ENCODE measurements at places on chromosomes 2 and 18.

DNA sequence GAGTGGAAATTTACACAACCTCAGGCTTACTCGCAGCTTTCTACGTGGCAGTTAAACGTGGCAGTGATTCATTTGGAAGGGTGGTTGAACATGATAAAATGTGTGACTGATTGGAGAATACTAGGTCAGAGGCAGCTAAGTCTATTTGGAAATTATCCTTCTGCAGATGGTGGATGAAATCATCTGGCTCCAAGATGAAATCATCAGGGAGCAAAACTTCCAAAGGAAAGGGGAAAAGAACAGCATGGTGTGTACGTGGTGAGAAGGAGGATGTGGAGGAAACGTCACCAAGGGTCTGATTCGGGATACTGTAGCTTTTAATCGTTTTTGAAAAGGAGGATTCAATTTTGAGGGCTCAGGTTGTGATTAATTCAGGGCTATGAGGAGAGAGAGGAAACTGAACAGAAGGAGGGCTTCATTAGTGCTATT is 47.9 kb downstream of the COL3A1 start:
- DNase-seq, result no peak

DNA sequence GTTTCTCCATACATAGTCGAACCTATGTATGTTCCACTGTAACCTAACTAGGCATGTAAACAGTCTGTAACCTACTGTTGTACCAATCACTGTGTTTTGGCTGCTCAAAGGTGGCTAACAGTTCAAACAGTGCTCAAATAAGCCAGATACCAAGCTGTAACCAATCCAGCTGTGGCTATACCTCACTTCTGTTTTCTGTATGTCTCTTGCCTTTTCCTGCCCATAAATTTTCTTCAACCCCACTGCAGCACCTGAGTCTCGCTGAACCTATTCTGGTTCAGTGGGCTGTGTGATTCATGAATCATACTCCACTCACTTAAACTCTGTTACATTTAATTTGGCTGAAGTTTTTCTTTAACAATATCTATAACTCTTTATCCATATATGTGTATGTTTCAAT is 340.7 kb downstream of the LPIN1 start:
- DNase-seq, result no peak

DNA sequence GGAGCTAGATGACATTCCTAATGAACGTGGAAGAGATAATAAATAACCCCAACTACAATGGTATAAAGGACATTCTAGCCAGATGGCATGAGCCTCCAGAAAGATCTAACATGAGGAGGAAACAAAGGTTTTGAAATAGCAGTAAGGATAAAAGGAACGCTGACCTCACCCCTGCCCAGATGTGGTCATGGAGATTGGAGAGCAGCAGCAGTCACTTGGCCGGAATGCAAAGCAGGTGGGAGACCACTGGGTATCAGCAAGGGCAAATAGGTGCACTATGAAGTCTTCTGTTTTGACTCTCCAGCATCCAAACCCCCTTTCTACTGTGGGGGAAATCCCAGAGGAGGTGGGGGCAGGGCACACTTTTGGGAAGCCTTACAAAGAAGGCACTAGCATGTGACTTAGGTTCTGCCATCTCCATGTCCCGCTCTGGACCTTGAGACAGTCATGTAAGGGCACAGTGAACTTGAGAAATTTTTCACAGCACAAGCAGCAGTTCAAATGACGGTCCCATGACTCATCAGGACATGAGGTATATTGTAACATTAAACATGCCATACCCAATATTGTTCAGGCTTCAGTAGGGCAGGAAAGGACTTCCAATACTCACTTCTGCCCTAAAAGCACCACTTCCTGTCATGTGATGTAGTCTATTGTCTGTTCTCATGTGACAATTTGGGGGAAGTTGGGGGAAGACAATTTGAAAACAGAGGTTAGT is 55.2 kb downstream of the METTL4 start:
- DNase-seq, result no peak

DNA sequence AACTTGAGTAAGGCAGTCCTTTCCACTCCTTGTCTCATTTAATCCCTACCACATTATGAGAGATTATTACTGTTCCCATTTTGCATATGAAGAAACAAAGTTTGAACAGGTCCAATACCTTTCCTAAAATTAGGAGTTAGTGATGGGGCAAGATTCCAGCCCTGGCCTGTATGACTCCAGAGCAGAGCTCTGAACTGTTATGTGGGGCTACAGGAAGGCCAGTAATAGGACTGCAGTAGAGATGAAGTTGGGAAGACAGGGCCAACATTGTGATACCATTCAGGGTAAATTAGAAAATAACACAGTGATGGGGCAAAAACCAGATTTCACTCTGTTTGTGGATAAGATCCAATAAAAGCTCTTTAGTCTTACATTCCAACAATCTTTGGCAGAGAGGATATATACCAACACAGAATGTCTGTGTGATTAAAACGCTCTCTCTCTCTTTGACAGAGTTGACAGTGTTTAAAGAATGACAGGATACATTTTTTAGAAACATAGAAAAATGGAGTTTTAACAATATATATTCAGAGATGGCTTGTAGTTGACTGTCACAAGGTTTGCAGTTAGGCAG is 22.7 kb downstream of the KATNAL2 start:
- no peak for DNase-seq

- no peak for DNase-seq
Observed at GRCh38 chr2:235199128-235199527, 247.3 kb downstream of the SH3BP4 start.

DNA sequence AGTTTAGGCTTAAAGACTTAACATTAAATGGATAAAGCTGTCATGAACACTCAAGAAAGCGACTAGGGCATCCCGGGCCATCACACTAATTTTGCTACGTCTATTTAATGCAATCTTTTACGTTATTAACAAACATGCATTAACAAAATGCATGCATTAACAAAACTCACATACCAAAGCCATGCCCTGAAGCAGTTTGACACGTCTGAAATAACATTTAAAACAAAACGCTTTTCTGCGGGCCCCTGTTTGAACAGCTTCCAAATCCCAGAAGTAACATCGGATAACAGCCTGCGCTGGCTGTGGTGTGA is 458 bp downstream of the B4GALT6 start:
- DNase-seq, result no peak

DNA sequence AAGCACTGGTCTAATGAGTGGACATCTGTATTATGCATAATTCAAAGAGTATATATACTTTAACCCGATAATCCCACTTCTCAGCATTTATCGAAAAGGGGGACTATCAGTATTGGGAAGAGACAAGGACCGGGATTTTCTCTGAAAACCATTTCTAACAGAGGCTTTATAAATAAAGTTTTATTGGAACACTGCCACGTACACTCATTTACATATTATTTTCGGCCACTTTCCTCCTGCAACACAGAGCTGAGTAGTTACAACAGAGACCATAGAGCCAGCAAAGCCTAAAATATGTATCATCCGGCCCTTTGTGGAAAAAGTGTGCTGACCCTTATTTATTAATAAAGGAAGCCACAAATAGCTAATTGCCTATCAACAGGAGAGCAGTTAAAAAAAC is 3.2 kb downstream of the HJURP start:
- DNase-seq, result no peak

DNA sequence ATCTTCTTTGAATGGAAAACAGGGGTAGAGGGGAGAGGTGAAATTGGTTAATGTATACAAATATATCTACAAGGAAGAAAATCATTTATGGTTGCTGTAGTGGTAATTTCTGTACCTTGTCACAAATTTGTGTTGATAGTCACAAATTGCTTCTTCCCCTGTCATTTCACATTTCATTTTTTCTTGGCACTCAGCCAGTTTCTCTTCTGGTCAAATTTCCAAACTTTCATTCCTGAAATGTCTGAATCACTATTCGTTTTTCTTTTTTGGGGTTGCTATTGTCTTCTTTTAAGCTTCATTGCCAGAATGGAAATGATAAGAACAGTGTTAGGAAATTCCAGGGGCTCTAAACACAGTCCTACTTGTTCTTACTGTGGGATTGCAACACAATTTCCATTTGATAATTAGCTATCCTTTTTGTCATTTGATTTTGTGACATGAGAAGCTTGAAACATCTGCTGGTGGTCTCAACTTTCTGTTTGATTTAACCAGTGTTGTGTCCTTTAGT is 136.0 kb upstream of the GCFC2 start:
- no peak for DNase-seq

DNA sequence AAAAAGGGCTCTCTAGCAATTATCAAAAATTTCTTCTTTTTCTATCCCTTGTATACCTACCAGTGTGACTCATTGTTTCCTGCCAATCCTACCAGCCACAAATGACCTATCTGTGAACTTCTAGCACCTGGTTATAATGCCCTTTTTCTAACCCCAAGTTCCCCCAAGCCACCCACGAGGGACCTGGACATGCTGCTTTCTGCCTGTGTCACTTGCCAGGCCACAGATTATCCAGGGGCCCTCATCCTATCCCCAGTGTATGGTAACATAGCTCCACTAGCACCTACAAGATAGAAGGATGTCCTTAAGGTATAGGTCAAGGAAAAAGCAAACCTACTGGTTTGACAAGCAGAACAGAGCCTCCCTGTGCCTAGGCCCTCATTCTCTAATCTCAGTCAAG is 26.8 kb downstream of the AAK1 start:
- no peak for DNase-seq

GRCh38 chr2:53312721-53313120 is 454.9 kb upstream of the CHAC2 start:
- DNase-seq, result no peak

- DNase-seq, result no peak
Observed at GRCh38 chr2:127664065-127664894, 11.1 kb downstream of the LIMS2 start.

- no peak for DNase-seq
Observed at GRCh38 chr2:187614756-187615155, 60.5 kb upstream of the TFPI start.

GRCh38 chr18:68797871-68798270 is at the start of gene CCDC102B:
TSS of gene CCDC102B (plus strand) at chr18:68798080. CDS start at chr18:68836764, 38,684 bp downstream.
- no peak for DNase-seq

GRCh38 chr2:25566694-25567093 is 106.7 kb downstream of the DTNB start:
- DNase-seq, result no peak

DNA sequence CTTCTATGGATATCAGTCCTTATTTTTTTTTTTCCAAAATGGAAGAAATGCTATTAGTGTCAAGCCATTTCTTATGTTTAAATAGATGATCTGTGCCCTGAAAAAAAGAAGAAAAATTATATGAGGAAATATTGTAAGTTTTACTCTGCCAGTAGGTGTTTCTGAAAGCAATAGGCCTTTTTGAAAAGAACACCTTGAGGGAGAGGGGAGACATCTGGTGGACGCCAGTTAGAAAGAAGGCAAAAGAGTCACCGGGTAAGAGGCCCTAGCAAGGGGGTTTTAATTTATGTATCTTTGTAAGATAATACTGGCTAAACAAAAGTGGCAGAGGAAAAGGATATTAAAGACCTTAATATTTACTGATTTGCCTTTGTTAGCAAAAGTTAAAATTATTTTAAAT is 56.1 kb downstream of the DYNAP start:
- DNase-seq, result no peak

GRCh38 chr18:74050807-74051206 is 96.8 kb downstream of the FBXO15 start:
- DNase-seq, result no peak

- no peak for DNase-seq
Observed at GRCh38 chr2:6518361-6518760, 347.3 kb downstream of the CMPK2 start.

DNA sequence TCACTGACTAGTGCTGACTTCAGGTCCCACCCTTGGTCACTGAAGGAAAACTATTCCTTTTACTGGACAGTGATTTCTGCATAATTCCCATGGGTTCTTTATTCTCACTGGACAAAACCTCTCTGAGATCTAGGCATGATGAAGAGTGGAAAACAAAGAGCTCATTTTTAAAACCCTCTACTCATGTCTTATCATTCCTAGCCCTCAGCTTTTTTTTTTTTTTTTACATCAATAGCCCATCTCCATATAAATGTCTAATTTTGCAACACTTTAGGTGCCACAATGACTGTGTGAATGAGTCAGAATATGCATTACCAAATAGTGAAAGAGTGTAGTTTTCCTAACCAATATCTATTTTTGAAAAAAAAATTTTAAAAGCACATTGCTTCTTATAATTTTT is 74.8 kb downstream of the TCF4 start:
- no peak for DNase-seq

GRCh38 chr2:9813312-9814128 is 29.8 kb upstream of the TAF1B start:
- no peak for DNase-seq

DNA sequence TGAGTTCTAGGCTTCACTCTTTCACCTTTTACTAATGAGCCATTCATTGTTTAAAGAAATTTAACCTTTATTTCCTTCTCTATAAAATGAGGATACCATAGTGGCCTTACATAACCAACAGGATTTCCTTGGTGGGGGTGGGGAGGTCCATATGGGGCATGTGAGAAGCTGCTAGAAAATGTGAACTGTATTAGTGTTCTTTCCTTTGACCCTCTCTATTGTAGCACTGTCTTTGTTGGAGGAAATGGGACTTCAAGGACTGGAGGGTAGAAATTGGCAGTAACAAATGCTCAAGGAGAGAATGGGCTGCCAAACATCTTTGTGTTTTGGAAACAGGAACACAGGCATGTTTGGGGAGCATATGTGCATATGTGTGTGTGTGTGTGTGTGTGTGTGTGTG is 468.7 kb upstream of the ZEB2 start:
- no peak for DNase-seq

DNA sequence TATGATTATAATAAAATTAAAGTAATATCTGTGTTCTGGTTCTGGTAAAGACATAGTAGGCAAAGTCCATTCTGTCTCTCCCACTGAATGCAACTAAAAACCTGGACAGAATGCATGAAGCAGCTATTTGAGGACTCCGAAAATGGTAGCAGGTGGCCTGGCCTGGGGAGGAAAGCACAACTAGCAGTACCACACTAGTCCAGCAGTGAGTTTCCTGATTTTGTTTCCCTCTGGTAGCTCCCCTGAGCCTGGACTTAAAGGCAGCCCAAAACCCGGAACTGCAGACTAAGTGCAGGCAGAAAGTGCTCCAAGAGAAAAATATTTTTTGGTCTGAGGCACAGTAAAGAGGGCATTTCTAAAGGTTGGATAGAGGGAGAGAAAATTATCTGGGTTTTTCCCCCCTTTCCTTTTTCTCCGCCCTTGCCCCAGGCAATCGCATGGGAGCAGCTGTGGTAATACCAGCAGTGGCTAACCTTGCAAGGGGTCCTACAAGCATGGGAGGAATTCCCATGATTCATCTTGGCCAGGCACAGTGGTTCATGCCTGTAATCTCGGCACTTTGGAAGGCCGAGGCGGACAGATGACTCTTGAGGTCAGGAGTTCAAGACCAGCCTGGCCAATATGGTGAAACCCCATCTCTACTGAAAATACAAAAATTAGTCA is 32.3 kb downstream of the ASXL2 start:
- no peak for DNase-seq

All from activated CD8-positive, alpha-beta memory T cell treated with anti-CD3 and anti-CD28 coated beads for 1 hour (primary cell).